ENCODE measurements at places on chromosomes 12 and 14.

- DNase-seq = peak; percentile 38
Measured at GRCh38 chr14:50599700-50600444, 39.9 kb downstream of the ATL1 start.

- no peak for DNase-seq
Measured at GRCh38 chr12:7678744-7679143, 13.0 kb upstream of the APOBEC1 start.

DNA sequence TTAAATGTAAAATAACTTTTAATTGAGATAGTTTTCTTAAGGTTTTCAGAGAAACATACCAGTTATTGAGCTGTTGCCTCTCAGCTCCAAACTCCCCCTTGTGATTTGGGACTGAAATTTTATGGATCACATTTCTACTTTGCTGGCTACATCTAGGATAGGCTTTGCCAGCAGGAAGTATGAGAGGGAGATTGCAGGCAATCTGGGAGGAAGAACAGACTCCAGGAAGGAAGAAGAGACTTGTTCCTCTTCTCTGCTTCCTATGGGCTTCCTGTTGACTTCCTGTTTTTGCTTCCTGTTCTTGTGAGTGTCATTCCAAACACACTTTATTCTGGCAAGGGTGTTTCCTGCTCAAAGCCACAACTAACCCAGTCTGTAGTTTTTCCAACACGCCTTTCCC is 312.9 kb downstream of the ITPR2 start:
- no peak for DNase-seq

GRCh38 chr12:117863002-117863709 is 105.6 kb downstream of the KSR2 start:
- no peak for DNase-seq

- DNase-seq = no peak
Measured at GRCh38 chr12:42097971-42098370, 46.7 kb downstream of the GXYLT1 start.

DNA sequence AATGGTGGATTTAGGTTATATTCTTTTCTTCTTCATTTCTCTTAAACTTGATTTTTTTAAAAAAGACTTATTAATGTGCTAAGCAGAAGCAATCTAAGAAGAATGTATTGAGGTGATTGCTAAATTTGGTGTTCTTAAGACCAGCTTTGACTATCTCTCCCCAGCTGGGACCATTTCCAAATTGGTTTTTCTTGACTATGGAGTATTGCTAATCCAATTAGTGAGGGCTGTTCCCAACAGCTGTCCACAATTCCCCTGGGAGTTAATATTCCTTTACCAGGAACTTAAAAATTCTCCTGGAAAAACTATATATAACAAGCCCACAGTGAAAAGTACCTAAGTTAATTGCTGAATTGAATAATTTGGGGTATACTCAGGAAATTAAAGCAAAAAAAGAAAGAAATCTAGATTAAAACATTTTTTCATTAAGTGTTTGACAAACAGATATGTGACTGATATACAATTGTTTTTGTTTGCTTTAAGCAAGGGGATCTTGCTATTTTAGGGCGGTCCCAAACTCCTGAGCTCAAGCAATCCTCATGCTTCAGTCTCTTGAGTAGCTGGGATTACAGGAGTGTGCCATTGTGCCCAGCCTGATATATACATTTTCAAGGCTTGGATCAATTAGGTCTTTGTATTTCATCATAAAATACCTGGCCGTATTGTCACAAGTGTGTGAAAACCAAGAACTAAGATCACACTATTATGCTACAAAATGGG is 105.0 kb downstream of the FAR2 start:
- DNase-seq = no peak

DNA sequence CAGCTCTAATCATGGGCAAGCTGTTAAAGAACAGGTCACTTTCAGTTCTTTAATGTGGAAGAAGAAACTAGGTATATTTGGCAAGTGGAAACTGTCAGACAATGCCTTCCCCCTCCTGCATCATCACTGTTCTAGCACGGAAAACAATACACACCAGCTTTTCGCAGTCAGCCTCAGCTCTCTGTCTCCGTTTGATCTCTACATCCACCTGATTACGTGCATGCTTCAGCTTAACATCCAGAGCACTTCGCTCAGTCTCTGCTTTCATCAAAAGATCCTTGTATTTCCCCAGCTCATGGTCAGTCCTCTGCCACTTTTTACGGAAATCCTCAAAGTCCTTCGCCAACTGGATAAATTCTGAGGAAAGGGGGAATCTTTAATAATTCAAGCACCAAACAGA is 19.0 kb downstream of the RACGAP1 start:
- no peak for DNase-seq

Data from amniotic epithelial cell (primary cell).